ENCODE measurements at places on chromosomes 3 and 15.

DNA sequence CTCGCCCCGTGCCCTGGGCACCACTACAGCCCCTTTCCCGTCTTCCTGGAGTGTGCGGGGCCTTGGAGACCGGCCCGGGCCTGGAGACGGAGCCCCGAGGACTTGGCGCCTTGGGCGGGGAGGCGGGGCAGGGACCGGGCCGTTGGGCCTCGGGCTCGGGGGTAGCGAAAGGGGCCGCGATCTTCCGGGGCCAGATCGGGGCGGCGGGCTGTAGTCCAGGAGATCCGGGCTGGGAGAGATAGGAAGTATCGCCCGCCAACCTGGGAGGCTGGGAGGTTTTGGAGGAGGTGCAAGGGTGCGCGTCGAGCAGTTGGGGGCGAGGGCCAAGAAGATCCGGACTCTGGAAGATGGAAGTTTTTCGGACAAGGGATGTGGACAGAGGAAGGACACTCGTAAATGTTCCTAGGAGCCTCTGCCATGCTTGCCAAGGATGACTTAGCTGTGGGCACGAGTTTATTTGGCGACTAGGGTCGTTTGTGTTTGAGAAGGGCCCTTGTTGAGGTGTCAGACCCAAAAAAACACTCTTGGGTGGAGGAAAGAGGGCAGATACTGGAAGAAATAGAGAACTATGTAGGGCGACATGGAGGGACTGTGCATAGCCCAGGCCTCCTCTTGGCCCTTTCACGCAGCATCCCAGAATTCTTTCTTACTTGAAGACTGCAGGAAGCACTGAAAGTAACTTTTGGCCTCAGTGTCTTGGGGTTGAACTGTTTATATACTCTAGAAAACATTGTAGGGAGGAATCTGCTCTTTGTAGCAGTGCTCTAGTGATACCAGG is 712 bp downstream of the RTF1 start:
- peak; percentile 5 for DNase-seq

- no peak for DNase-seq
Measured at GRCh38 chr3:181609030-181609767, 102.5 kb upstream of the SOX2 start.

- DNase-seq: peak; percentile 42
Measured at GRCh38 chr3:147267434-147267833, 138.9 kb downstream of the ZIC4 start.

DNA sequence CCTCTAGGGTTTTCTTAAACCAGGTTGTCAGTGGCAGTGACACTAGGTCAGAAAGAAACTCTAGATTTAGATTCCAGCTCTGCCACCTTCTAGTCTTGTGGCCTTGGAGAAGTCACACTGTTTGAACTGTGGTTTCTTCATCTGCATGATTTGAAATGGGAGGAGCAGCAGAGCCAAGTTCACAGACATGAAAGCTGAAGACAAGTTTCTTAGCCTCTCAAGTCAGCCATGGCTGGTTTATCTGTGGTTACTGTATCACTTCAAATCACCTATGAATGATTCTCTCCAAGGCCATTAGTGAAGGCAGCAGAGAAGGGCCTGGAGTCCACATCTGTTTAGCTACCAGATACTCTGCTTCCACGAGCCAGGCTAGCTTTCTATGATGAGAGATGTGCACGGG is 15.6 kb downstream of the CLEC3B start:
- no peak for DNase-seq
